ENCODE measurements at places on chromosomes 2 and 18.
A peak's percentile ranks its signal among the peaks of the same experiment; 100 is the strongest.

GRCh38 chr18:56256659-56257058, 381.7 kb downstream of the TXNL1 start:
- DNase-seq = no peak

- DNase-seq = no peak
These were observed 3.0 kb upstream of the CEP68 start for GRCh38 chr2:65053199-65053598.

GRCh38 chr2:99998651-99999320, 143.6 kb downstream of the AFF3 start:
- no peak for DNase-seq

DNA sequence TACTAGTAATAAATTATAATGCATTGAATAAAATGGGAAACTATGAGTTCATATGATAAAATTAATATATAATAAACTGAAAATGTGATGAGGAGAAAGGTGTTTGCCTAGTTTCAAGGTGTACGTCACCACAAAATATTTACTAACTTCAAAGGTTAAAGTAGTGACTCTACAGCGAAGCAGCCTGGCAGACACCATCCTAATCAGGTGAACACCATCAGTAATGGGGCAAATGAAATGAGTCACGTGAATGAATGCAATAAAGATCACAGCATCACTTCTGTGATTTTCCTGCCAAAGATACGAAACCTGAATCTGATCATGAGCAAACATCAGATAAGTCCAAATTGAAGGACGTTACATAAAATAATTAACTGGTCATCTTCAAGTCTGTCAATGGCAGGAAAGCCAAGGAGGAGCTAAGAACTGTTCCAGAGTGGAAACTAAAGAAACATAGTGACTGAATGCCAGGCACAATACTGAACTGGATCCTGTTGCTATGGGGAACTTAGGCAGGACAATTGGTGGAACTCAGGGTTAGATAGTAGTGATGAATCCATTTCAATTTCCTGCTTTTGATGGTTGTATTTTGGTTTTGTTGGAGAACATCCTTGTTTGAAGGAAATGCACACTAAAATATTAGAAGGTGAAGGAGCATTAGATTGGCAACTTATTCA, 12.1 kb upstream of the NOSTRIN start:
- no peak for DNase-seq

- no peak for DNase-seq
These were observed 150.2 kb upstream of the SPATS2L start for GRCh38 chr2:200156166-200156835.

GRCh38 chr2:152510621-152511020, 175.6 kb downstream of the FMNL2 start:
- no peak for DNase-seq

- DNase-seq = no peak
These were observed 118.9 kb downstream of the VWA3B start for GRCh38 chr2:98205889-98206288.

- DNase-seq = no peak
These were observed 170.0 kb downstream of the DNAH7 start for GRCh38 chr2:195898505-195899191.

GRCh38 chr2:176142281-176142680, 9.1 kb upstream of the HOXD4 start:
- DNase-seq = no peak

DNA sequence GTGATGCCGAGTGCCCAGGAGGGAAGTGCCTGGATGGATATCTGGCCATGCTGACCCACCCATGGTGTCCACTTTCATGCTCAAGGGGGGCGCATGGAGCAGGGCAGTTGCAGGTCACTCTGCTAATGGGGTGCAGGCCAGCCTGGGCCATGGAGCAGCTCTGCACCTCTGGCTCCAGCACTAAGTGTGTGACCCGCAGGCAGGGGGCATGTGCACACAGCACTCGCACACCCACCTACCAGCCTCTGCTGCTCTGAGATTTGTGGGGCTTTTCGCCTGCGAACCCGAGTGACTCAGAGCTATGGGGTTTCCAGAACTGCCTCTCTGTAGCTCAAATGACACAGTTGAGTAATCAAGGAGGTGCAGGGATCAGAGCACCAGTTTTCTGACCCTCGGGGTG, 66.2 kb downstream of the CYP26B1 start:
- no peak for DNase-seq

GRCh38 chr2:58796239-58796910, 555.2 kb upstream of the FANCL start:
- DNase-seq = no peak

- no peak for DNase-seq
These were observed 323.1 kb downstream of the RBM43 start for GRCh38 chr2:150938527-150938926.

DNA sequence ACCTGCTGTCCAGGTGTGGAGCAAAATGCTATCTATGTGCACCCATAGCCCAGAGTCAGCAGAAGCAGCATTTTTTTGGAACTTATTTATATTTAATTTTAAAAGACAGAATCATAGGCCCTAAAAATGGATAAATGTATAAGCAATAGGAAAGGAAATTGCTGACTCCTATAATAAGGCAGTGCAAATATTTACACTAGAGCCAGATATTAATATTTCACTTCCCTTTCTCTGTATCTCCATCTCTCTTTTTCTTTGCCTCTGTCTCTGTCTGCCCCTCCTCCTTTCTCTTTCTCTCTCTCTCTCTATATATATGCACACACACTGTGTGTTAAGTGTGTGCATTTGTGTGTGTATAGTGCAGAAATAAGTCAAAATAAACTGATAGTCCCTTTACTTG, 375.6 kb downstream of the SOX11 start:
- no peak for DNase-seq

DNA sequence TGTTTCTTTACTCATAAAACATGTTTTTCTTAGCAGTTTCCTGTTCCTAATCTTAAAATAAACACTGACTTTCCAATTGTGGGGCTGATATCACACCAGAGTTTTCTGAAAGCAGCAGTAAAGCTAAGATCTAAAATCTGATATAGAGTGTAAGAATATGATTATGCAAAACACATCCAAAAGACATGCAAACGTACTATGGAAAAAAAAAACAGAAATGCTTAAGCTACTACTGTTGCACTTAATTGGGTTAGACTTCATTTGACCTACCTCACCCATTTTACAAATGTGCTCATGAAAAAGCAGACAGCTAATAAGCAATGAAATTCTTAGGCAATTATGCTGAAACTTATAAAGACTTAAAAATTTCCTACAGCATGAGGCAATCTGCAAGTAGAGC, 10.5 kb downstream of the CYTIP start:
- DNase-seq = no peak

GRCh38 chr2:43657241-43657640, 19.0 kb downstream of the C1GALT1C1L start:
- no peak for DNase-seq

GRCh38 chr2:158714420-158714819, 80.7 kb upstream of the DAPL1 start:
- no peak for DNase-seq

DNA sequence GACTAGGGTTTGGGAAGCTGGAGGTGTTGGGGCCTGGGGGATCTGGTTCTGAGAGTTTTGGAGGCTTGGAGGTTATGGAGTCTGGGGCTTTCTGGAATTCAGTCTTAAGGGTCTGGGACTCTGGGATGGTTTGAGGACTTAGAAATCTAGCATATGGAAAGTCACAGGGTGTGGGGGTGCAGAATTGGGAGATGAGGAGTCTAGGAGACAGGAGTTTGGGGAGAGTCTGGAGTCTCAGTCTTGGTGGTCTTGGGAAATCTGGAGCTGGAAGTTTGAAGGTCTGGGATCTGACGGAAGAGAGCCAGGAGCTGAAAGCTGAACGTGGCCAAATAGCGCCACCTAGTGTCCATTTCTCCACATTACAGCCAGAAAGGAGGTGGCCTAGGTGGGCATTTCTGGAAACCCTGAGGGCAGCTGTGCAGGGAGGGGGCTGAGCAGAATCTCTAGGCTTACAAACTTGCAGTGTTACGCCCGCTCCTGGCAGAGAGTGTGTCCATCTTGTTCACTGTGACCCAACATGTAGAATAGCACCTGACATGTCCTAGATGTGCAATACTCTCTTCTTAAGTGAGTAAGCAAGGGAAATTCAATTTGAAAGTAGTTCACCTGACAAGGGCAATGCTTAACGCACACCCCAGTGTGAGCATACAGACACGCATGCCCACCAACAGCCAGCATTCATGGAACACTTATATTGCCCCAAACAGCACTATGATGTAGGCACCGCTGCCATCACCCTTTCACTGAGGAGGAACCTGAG, 204.8 kb downstream of the TFCP2L1 start:
- DNase-seq = peak; percentile 84

GRCh38 chr2:241373446-241373845, 17.4 kb downstream of the FARP2 start:
- peak; percentile 75 for DNase-seq

- no peak for DNase-seq
These were observed 22.8 kb upstream of the LYPD1 start for GRCh38 chr2:132692816-132693215.

- DNase-seq = no peak
These were observed 184.8 kb downstream of the INHBB start for GRCh38 chr2:120530781-120531180.

GRCh38 chr2:216339456-216340279, 32.6 kb downstream of the MARCHF4 start:
- DNase-seq = peak; percentile 37

DNA sequence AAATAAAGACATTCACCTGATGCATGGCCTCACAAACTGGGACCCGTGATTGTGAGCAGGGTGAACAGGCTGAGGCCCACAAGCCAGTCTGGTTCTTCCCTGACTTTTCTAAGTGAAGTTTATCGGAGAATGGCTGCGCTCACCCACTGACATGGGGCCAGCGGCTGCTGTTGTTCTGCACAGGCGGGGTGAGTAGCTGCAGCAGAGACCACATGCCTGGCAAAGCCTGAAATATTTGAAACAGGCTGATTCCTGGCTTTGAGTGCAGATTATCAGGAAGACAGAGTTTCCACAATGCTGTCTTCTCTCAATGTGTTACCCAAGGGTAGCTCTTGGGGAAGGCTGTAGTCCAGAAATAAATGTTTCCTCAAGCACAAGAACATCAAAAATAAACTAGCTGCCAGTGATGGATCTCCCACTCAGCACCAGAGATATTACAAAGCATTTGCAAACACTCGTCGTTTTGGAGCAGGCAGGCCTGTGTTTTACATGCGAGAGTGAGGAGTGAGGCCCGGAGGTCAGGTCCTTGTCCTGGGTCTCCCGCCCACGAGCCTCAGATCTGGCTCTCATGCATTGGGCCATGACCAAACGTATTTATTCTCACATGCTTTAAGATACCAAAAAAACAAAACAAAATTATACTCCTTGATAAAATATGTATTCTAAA, 647.1 kb downstream of the GALR1 start:
- DNase-seq = no peak

- no peak for DNase-seq
These were observed 44.5 kb upstream of the SEMA4C start for GRCh38 chr2:96914332-96914731.

DNA sequence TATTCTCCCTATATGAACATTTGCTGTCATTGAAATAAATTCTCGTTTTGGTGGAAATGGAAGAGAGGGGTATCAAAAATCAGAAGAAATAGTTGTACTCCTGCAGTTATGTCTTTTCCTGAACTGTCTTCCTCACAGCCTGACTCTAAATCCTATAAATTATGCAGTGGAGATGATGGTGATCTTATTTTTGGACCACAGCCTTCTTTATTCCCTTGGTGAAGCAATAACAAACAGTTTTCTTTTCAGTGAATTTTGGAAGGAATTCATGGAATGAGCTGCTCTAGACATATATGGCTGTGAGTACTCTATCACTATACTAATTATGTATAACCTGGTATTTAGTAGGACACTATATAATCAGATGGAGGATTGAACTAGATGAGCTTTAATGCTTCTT, 1.7 kb upstream of the SLC25A12 start:
- no peak for DNase-seq

DNA sequence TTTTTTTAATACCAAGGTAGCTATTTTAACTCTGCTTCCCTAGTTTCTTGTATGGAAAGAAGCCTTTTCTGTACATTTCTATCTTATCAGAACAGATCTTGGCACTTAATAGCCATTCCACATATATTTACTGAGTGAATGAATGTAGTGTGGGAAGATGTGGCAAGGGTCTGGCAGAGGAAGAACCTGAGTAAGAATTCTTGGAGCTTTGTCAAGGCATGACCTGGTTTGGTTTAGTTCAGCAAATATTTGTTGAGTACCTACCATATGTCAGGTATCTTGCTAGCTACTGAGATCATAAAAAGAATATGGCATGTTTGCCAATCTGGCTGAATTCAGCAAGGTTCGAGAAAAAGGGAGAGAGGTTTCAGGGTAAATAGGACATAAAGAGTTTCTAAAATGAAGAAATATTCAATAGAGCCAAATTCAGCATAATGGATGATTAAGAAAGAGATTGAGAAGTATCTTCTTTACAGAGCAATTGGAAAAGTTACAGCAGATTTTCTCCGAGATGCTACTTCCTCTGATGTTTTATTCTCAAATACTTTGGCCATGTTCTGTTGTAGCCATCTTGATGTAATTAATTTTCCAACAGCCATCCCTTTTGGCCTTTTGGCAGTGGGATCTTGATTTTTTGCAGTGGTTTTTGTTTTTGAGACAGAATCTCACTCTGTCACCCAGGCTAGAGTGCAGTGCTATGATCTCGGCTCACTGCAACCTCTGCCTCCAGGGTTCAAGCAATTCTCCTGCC, 21.7 kb upstream of the MEP1B start:
- DNase-seq = no peak

- no peak for DNase-seq
These were observed 98.3 kb upstream of the EPC2 start for GRCh38 chr2:148546270-148546669.
